ENCODE measurements at places on chromosomes 12 and 14. TPM values are rescaled to one million over a fixed set of nuclear protein-coding genes. Genes with fewer than 3 reads are reported as not detected.

DNA sequence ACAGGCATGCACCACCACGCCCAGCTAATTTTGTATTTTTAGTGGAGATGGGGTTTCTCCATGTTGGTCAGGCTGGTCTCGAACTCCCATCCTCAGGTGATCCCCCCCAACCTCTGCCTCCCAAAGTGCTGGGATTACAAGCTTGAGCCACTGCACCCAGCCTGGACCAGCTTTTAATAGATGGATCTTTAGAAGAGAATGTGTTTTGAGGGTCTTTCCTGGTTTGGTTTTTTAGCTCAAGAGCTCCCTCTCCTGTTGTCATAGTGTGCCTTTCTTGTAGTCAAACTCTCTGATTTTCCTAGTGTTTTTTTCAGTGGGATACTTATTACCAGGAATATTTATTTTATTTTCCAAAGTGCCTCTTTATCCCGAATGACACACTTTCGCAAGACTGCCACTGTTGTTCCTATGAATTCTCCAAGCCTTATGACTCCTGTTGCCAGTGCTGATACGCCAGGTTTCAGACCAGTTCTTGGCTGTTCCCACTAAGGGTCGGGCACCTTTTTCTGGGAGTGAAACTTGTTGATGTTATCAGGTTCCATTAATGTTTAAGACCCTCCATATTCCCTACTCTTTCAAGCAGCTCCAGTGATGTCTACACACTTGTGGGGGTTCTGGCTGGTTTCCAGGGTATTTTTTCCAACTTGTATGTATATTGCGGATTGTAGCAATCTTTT, 31.5 kb upstream of the LIMA1 start:
- no peak overlapping the region for H3K27ac ChIP-seq
- no peak overlapping the region for H3K4me3 ChIP-seq
- no peak for DNase-seq
- no peaks in the 10 kb centered on the region for H3K36me3 ChIP-seq
- H3K27me3 ChIP-seq = no peaks in the 10 kb centered on the region
- no peaks in the 10 kb centered on the region for H3K4me1 ChIP-seq

SMIM41 gene
- 0.66 TPM for total RNA-seq

DNA sequence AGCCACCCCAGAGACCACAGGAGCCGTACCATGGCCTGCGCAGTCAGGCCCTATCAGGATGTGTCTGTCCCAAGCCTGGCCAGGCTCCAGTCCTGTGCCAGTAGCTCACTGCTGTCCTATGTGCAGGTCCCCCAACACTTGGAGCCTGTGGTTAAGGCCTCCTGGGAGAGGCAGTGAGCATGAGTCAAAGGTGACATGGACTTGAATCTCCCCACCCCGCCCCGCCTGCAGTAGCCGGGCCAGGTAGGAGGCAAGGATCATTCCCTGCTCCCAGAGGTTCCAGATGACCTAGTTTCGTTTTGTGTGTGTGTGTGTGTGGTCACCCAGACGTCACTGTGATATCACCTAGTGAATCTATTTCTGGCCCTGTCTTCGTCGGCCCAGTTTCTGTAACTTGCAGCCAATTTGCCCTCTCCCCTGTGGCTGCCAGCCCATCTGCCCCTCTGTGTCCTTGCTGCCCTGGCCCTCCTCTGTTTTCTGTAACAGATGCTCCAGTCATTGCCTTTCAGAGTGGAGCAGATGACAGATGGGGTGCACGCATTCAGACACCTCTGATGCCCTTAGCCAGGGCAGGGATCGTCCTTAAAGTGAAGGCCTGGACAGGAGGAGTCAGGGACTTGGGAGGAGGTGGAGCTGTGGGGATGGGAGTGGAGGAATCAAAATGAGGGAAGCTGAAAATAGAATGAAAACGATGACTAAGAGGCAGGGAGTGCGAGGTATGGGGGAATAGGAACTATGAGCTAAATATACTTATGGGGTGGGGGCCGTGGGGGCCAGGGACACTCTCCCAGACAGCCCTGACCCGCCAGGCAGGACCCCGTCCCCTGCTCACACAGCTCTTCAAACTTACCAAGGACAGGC, 37.4 kb downstream of the SLC6A12 start:
- H3K27me3 ChIP-seq = no peaks in the 10 kb centered on the region
- H3K36me3 ChIP-seq = no peaks in the 10 kb centered on the region

MGAT4C gene
- under 0.01 TPM for total RNA-seq

TBX5 gene
- not detected for total RNA-seq

- H3K4me1 ChIP-seq = no peaks in the 10 kb centered on the region
- H3K27ac ChIP-seq = no peak overlapping the region
- H3K4me3 ChIP-seq = no peak overlapping the region
Measured at GRCh38 chr14:99853206-99853605, 60.0 kb downstream of the EML1 start.
